Cerebellar nuclear complex (tissue), 1 donor: ENCODE measurements at places on chromosomes 4 and X.

GRCh38 chrX:34275699-34276098, 143.6 kb upstream of the FAM47A start:
- no peak for DNase-seq

- DNase-seq: no peak
Measured at GRCh38 chr4:43238008-43238407, 345.5 kb downstream of the GRXCR1 start.

DNA sequence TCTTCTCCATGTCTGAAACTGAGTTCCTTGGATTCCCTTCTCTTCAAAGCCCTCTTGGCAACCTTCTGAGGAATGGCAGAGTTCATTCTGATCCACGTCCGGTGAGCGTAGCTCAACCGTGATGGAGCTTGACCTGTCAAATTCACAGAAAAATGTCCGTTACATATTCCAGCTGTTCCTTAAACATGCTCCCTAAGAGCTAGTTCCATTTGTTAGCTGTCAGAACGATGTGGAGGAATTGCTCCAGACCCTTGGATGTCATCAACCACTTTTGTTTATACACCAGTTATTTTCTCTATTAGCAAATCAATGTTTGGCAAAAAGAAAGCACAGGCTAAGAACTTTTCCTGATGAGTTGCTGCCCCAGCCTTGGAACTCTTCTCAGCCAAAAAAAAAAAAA, 50.1 kb downstream of the NHS start:
- no peak for DNase-seq

- DNase-seq: no peak
Measured at GRCh38 chr4:121397941-121398601, 17.3 kb upstream of the QRFPR start.

DNA sequence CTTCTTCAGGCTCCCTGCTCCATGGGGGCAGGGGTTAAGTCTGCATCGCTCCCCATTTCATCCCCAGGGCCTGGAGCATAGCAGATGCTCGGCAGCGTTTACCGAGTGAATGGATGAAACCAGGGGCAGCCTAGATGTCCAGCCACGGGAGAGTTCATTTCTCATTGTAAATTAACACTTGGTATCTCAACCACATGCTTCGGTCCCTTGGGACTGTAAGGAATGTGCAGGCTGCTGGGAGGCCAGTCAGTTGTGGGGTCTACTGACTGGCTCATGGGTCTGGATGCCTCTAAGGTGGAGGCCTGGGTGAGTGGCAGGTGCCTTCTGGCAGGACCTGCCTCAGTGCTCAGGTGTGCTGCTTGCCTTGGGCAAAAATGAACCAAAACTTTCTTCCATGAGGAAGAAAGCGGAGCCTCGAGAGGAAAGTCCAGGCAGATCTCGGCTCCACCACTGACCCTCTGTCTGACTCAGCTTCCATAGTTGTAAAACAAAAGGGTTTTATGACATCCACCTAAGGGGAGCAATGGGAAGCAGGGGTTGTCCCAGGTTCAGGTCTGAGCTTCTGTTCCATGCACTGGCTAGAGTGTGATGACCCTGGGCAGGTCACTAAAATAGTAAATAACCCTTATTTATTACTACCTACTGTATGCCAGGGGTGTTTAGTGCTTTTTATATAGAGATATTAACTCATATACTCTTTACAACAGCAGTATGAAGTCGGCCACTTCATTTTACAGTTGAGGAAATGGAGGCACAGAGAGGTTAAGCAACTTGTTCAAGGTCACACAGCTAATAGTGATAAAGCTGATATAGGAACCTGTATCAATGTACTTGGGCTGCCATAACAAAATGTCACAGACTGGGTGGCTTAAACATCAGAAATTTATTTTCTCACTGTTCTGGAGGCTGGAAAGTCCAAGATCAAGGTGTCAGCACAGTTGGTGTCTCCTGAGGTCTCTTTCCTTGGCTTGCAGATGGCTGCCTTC, 144.3 kb upstream of the STX18 start:
- no peak for DNase-seq

DNA sequence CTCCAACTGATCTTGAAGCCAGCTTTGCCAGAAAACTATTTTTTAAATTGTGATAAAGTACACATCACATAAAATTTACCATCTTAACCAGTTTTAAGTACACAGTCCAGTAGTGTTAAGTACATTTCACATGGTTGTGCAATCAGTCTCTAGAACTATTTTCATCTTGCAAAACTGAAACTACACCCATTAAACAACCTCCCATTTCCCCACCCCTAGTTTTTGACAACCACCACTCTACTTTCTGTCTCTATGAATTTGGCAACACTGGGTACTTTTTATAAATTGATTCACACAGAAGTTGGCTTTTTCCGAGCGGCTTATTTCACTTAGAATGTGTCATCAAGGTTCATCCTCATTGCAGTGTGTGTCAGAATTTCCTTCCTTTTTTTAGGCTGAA, 31.0 kb downstream of the TRPC5 start:
- DNase-seq: no peak

- DNase-seq: no peak
Measured at GRCh38 chr4:142815834-142816233, 30.3 kb downstream of the INPP4B start.

DNA sequence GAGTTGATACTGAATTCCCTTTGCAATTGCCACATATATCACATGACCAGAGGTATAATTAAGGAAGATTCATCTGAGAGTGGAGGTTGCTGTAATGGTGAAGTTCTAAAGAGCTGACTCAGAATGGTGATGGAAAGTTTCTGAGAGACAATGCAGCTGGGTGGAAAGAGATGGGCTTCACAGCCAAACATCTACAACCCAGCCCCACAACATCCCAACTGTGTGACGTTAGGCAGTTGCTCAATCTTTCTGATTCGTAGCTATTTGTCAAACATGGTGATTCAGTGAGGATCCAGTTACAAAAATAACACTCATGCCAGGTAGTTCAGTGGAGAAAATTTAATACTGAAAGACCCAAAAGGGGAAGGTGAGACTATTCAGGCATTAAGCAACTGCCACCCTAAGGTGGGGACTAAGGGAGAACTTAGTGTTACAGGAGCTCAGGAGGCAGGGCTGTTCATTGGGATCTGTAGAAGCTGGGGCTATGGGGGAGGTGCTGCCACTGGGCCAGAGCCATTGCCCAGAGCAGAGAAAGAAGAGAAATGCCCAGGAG, 6.9 kb upstream of the AFF1 start:
- no peak for DNase-seq

DNA sequence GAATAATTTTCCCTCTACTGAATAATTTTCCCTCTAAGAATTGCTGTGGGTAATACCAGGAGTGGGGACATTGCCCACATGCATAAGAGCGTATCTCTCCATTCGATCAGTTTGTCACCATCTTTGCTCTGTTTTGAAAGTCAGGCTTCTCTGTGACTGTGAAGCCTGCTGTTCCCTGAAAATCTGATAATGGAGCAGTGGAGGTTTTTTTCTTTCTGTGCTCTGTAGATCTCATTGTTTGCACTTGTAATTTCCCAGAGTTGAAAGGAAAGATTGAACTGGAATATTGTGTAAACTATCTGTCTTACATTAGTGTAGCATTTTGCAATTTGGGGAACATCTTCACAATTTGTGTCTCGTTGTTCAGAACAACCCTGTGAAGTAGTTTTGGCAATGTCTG, 4.3 kb downstream of the ZXDB start:
- DNase-seq: no peak

GRCh38 chr4:38728631-38729141, 54.1 kb downstream of the TLR10 start:
- no peak for DNase-seq

DNA sequence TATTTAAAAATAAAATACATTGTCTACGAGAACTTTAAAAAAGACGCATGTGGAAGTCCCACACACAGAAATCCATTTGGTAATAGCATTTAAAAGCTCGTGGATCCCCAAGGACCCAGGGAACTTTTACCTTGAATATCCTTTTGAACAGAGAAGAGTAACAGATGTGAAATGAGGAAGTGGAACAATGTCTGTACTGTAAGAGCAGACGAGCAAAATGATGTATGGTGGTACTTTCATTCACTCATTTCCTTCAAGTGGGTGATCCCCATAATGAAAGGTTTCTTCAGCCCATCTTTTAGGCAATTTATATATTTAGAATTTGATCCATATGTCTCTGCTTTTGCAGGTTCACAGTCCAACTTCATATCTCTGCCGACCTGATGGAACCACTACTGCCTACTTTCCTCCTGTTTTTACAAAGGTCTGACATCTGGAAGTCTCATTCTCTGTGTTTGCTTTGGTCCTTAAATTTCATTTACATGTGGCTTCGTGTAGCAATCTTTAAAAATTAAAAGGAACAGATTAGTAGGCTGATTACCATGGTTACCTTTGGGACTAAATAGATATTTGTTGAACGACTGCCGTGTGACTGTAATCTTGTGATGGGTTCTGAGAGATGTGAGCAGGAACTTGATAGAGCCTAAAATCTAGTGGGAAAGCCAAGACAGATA, 188.4 kb downstream of the PALLD start:
- no peak for DNase-seq

GRCh38 chrX:104335756-104336155, 81.0 kb upstream of the ESX1 start:
- no peak for DNase-seq

GRCh38 chr4:98046665-98047064, 96.6 kb downstream of the STPG2 start:
- DNase-seq: no peak
